Endothelial cell (in vitro differentiated cells): ENCODE measurements at places on chromosomes 16 and 17.

GRCh38 chr16:83068686-83069085 lies 441.9 kb downstream of the CDH13 start:
- no peak for DNase-seq

DNA sequence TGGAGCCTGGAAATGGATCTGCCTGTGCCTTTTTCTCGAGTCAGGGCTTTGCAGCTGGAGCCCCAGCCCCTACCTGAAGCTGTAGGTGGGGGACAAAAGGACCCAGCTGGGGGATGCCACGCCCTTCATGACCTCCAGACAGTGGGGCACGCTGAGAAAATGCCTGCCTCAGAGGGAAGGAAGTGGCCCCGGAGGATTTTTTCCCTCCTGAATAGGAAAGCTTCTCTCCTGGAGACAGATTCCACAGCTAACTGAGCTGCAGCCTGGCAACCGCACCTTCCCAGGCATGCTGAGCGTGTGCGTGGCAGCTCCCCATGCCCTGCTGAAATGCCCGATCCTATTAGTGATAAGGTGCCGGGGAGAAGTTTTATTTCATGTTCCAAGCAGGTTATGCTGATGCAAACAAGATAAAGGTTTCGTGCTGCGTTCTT lies 58.0 kb downstream of the AIPL1 start:
- DNase-seq = no peak

- DNase-seq = no peak
Measured at GRCh38 chr17:12709063-12709462, 43.4 kb downstream of the MYOCD start.

DNA sequence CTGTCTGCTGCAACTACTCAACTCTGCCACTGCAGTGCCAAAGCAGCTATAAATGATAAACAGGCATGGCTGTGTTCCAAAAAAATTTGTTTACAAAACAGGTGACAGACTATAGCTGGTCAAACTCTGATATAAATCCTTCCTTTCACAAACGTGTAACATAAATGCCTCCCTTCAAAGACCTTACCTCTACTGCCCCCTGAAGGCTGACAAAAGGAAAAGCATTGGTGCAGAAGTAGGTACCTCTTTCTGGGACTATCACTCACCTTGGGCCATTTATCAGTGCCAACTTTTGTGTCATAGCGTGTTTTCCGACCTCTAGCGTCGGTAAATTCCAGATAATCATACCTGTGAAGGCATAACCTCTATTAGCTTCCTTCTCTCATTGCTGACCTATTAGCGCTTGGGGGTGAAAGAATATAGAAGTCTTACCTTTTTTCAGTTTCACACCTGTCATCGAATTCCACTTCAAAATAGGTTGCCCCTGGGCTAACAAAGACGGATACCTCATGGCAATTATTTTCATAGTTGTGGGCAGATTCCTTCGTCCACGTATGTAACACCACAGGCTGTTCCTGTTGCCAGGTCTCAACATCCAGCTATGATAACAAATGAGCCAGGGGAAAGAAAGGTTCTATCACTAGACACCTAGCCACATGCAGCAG lies 67.9 kb downstream of the ZZEF1 start:
- peak; percentile 32 for DNase-seq

DNA sequence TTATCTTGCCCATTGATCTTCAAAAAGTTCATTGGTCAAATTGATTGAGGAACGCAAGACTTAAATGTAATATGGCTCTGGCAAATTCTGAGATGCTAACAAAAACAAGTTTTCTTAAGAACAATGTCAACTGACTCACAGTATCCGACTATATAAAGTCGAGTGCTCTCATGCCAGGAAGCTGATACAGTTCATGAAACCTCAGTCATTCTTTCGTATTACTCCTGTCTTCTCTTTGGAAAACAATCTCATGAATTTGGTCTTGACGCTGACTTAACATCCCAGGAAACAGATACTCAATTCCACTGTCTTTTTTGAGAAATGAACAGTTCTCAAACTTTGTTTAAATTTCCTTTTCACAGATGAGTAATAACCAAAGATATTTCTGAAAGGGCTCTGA lies 704.9 kb downstream of the MAF start:
- DNase-seq = no peak

DNA sequence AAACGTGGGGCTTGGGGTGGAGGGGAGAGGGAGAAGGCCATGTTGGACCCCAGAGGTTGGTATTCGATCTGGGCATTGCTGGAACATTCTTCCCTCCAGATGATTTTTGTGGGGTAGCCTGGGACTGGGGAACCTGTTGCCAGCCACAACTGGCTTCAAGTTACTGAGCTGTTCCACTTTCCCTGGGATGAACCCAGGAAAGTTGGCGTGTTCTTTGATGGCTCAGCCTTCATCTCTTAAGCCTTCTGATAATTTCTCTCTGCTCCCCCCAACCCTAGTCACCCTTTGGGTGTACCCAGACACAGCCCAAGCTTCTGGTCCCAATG lies 2.1 kb downstream of the TBX21 start:
- DNase-seq = no peak
